Foreskin fibroblast (primary cell): ENCODE measurements at places on chromosomes 2 and 18.

DNA sequence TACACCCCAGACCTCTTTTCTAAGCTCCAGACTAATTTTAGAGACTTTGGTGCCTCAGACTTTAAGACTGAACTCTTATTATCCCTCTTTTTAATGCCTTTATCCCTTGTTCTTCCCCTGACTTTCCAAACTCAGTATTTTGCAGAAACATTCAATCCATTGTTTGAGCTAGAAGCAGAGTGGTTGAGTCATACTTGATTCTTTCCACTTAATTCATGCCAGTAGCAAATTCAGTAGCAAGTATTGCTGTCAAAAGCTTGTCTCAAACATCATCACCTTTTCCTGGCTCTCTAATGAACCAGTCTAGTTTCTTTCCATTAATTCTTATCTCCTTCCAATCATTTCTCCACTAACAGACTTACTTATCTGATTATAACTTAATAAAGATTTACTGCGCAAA, 699.7 kb upstream of the ZNF804A start:
- DNase-seq = no peak

GRCh38 chr2:216643986-216644659, 10.9 kb downstream of the IGFBP2 start:
- DNase-seq = no peak

- DNase-seq = no peak
Observed at GRCh38 chr18:57854726-57855125, 51.6 kb upstream of the ATP8B1 start.

DNA sequence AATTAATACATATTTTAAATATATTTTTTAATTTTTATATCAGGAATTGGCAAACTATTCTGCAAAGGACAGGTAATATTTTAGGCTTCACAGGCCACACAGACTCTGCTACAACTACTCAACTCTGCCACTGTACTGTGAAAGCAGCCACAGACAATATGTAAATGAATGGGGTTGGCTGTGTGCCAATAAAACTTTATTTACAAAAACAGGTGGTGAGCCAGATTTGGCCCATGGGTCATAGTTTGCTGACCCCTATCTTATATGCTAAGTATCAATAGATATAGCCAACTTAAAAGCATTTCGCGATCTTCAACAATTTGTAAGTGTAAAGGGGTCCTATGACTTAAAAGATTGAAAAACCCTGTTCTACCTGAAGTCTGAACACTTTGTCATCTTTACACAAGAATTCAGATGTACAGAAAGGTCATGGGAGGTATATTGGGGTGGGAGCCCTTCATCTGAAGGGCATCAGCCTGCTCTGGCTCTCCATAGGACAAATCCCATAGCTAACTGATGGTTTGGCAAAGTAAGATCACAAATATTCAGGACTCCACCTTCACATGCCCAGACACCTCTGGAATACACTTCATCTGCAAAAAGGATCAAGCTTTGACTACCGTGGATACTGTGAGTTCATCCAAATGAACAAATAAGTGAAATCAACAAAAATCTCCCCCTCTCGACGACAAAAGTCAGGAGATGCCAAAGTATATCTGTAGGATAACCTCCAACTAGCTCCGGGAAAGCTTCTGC, 65.9 kb downstream of the C1D start:
- no peak for DNase-seq

- no peak for DNase-seq
Observed at GRCh38 chr2:56314796-56315195, 131.0 kb downstream of the CCDC85A start.

DNA sequence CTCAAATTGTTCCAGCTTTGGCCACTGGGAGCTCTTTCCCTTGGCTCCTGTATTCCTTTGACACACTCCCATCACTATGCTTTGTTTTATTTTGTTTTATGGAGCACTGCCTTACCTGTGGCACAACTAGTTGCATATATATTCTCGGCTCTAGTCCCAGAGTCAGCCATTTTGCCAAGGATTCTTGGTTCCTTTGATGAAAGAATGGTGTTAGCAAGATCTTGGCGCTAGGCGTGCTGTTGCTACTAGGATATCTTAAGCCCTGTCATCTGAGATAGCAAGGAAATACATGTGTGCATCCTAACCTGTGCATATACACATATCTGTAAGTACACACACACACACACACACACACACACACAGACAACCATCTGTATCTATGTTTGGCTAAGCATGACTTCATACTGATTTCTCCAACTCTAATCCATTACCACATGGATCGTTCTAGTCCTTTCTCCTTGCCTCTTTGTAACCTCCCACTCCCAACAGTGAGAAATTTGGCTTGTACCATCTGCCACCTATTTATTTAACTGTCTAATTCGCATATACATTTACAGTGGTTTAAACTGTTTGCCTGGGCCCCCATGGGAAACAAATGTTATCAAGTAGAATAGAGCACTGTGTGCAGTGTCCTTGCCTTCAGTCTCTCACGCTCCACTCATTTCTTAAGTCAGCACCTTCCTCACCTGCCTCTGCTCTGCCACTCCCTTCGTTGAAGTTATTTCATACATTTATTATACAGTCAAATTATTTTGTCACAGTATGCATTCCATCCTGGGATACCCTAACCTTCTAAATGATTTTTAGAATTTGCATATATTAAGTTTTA, 137.5 kb upstream of the MAP3K20 start:
- no peak for DNase-seq

DNA sequence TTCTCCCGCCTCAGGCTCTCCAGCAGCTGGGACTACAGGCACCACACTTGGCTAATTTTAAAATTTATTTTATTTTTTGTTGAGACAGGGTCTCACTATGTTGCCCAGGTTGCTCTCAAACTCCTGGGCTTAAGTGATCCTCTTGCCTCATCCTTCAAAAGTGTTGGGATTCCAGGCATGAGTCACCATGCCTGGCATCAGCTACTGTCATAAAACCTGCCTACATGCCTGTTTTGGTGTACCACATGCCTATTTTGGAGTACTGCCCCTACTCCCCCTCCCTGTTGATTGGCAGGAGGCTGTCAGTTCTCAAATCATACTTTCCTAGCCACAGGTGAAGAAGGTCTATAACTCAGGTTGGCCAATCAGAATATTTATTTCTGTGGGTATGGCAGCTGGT, 64.0 kb downstream of the CHST9 start:
- no peak for DNase-seq

DNA sequence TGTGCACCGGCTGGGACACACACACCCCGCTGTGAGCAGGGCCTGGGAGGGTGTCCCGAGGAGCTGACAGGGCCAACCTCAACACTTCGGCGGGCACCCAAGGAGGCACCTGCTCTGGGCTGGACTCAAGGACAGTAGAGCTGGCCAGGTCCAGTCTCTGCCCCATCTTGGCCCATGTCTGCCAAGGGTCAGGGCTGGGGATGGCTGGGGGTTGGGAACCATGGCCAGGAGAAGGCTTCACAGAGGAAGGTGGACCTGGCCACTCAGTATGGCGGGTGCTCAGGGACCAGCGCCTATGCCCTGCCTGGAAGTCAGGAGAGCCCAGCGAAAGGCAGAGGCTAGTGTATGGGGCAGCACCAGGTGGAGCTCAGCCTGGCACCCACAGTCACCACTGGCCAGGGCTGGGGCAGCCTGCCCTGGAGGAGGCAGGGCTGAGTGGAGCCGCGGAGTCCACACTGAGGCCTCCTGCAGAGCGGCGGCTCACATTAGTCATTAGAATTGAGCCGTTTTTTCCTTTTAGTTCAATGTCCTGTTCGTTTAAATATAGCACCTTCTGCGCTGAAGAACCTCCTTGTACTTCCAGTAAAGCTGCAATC, 4.2 kb downstream of the ERFE start:
- no peak for DNase-seq
